ENCODE measurements at places on chromosomes 3 and 15. TPM values are rescaled to one million over a fixed set of nuclear protein-coding genes. Genes with fewer than 3 reads are reported as not detected.

DNA sequence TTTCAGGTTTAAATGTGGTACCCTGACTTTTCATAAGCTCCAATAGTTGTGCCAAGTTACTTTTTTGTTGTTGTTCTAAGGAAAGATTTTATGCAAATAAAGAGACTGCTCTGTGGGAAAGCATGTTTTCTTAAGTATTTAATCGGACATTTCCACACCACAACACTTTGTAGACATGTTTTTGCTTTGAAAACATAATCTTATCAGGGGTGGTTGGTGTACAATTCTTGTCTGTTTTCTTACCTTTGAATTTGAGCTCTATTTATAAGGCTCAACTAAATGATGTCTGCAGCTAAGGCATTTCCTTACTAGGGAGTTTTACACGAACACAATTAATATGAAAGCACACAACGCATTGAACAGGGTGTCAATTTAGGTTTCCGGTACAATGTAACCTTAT, 81.5 kb upstream of the CDIN1 start:
- no peak for DNase-seq

GRCh38 chr3:79339846-79340245, 428.0 kb downstream of the ROBO1 start:
- no peak for DNase-seq

The CEMIP gene
- total RNA-seq, result 9.9 TPM

The CCR3 gene
- total RNA-seq, result not detected
